Activated effector memory CD4-positive, alpha-beta T cell treated with Interleukin-2 at 50 U/mL for 16 hours (primary cell): ENCODE measurements at places on chromosomes 4 and X.

- no peak for DNase-seq
Observed at GRCh38 chrX:153055871-153056749, at the start of gene PNMA3. PNMA3 (plus strand) TSS chrX:153056470; CDS start chrX:153057056, 586 bp downstream.

DNA sequence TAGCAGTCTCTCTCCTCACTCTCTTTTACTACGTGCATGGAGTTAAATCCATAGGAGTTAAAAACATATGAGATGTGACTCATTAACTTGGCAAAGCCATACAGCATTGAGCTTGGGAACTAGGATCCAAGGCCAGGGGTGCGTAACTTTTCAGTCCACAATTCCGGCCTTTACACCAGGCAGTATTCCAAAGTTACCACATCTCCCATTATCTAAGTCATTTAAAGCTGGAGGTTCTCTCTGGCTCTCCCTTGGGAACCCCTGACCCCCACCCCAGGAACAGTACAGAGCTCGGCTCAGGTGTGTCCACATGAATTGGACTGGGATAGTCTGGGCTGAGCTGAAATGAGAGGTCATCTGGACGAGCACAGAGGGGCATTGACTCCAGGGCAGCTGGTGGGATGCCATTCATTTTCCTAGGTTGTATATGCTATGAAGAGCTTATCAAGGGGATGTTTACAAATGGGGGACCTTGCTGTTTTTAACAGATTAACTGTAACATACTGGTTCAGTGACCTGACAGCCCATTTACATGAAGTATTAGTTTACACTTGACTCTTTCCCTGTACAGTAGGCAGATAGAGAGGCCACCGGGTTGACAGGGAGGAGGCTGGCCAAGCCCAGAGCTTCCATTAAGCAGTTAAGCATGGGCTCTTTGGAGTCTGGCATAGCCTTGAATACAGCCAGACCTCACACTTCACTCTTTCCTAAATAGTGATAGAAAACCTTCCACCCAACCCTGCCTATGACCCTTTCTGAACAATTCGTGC, 128.8 kb downstream of the RAB28 start:
- DNase-seq, result no peak

GRCh38 chr4:20017777-20018115, 234.0 kb upstream of the SLIT2 start:
- no peak for DNase-seq

DNA sequence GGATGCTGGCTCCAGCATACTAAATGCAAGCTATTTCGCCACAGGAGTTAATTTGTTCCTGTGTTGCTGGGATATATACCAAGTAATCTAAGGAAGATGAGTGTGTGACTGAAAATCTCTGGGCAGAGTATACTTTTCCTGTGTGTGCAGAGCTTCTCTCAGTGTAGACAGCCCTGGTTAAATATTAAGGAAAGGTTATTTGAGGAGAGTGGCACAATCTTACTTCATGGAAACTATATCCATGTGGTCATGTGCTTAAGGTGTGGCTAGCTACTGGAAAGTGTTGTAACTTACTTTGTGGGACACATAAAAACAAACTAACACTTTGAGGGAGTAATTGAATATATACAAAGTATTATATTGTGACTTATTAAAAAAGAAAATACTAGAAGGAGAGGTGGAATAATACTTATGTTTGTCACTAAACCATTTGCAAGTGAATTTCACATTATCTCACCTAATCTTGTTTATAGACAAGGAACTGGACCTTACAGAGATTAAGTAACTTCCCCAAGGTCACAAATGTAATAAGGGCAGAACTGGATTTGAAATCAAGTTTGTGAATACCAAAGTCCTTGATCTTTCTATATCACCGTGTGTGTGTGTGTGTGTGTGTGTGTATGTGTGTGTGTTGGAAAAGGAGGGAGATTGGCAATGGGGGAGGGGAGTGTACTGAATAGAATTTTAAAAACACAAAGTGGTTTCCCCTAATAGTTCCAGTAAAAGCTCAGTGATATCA, 408.2 kb upstream of the NR3C2 start:
- DNase-seq, result no peak

DNA sequence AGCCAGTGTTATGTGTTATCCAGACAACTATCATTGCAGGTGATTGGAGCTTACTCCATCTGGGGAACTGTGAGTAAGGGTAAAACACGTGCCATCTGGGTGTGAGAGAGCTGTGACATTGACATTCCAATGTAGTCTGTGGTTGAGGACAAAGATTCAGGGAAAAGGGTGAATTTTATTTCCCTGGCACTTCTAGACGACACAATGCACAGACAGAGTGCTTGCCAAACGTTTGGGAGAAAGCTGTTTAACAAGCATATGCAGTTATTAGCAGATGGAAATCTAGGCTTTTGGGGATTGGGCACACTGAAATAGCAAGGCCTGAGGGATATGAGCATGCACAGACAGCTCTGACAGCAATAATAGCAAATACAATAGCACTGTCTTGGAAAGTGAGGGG, 21.3 kb upstream of the CTSO start:
- no peak for DNase-seq

- no peak for DNase-seq
Observed at GRCh38 chr4:15598644-15599043, 56.5 kb downstream of the FBXL5 start.

DNA sequence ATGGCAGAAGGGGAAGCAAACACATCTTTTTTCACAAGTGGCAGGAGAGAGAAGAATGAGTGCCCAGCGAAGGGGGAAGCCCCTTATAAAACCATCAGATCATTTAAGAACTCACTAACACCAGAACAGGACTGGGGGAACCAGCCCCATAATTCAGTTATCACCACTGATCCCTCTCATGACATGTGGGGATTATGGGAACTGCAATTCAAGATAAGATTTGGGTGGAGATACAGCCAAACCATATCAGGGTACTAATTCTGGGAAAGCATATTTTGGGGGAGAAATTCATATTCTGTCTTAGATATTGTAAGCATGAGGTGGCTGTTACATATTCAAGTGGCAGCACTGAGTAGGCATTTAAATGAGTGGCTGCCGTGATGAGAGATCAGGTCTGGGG, 87.8 kb downstream of the RAPGEF2 start:
- DNase-seq, result no peak

DNA sequence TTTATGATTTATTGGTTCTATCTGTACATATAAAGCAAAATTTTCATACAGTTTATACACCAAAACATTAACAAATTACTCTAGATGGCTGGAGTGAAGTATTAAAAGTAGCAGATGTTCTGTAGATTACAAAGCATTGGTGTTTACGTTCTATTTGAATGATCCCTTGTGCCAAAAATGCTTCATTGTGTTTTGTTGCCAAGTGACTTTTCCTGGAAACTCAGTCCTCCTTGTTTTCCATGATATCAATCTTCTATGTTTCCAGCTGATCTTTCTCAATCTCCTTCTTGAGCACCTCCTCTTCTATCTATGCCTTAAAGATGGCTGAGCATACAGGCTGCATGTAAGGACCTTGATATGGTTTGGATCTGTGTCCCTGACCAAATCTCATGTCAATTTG, 263.6 kb upstream of the CTSO start:
- no peak for DNase-seq

GRCh38 chr4:184104419-184105101, 113.1 kb downstream of the ENPP6 start:
- DNase-seq, result no peak

DNA sequence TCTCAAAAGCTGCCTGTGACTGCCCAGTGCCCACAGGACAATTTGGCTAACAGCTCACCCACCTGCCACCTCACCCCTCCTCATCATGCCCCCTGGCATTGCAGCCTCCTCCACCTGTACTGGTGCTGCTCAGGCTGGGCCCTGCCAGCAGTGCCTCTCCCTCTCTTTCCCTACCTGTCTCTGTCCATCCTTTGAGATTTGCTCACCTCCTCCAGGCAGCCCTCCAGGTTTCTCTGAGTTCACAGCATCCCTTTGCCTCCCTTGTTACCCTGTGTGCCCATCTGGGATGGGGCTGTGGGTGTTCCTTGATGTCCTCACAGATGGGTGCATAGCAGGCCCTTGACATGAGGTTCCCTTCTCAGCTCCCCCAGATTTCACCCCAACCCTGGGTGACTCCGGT, 224.9 kb downstream of the AFAP1 start:
- DNase-seq, result no peak

DNA sequence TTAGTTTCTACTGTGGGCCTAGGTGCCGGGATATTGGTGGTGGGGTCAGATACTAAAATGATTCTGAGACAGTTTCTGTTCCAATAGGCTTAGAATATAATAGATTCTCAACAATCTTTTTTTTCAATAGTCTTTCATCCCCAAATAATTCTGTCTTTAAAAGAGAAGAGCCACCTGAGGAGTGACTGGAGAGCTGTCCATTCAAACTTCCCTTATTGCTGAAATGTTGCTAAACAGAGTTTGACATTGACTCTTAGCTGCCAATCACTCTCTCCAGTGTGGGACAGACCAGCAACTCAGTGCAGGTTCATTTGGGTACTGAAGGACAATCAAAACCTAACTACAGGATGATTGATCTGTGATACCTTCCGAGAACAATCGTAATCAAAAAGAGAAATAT, 12.4 kb upstream of the ADH7 start:
- no peak for DNase-seq

GRCh38 chr4:108620933-108621905, 843 bp downstream of the RPL34 start:
- no peak for DNase-seq

- DNase-seq, result no peak
Observed at GRCh38 chrX:150759568-150760416, 66.6 kb downstream of the MTMR1 start.

DNA sequence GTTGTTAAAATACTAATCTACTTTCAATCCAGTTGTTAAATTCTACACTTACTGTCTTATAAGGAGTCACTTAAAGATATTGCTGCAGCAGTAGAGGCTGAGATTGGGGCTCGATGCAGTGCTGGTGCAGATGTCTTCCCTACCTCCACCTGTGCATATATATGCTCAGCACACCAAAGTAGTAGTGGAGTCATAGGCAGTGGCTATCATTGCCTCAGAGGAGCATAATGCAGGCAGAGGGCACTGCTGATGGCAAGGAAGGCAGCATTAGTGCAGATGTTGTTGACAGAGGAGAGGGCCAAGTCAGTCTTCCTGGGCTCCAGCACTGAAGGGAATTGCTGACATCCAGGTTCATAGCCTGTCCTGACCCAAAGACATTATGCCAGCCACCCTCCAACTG, 35.1 kb downstream of the INPP4B start:
- no peak for DNase-seq

GRCh38 chr4:143352720-143353119, 16.0 kb downstream of the GAB1 start:
- DNase-seq, result no peak

DNA sequence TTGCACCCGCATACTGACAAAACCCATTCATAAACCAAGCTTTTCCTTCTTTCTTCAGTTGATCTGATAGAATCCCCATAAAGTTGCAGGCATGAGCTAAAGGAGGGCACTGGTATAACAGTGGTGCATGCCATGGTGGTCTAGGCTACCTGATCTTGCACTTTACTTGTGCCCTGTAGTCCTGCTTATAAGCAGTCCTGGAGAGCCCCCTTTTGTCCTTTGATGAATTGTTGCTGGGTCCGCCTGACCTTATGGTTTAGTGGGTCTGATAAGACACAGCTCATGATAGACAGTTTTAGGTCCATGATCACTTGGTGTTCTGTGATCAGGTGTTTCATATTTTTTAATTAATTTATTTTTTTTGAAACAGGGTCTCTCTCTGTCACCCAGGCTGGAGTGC, 19.7 kb downstream of the CCDC160 start:
- DNase-seq, result no peak

- no peak for DNase-seq
Observed at GRCh38 chr4:106299977-106300376, 16.0 kb downstream of the TBCK start.

DNA sequence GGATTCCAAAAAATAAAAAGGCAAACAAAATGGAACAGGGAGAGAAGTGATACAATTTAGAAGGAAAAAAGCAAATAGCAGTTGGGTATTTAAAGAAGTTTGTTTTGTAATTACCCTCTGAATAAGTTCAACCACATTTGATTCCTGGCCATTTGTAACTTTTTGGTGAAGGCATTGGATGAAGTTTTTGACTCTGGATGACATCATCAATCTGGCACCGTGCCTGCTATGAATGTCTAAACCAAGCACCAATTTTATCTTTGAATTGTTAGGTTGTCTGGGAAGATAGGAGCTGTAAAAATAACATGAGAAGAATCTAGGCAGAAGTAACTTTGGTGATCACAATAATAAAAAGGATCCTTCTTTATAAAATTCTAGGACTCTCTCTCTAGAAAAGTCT, 29.5 kb downstream of the TMPRSS11A start:
- DNase-seq, result no peak

DNA sequence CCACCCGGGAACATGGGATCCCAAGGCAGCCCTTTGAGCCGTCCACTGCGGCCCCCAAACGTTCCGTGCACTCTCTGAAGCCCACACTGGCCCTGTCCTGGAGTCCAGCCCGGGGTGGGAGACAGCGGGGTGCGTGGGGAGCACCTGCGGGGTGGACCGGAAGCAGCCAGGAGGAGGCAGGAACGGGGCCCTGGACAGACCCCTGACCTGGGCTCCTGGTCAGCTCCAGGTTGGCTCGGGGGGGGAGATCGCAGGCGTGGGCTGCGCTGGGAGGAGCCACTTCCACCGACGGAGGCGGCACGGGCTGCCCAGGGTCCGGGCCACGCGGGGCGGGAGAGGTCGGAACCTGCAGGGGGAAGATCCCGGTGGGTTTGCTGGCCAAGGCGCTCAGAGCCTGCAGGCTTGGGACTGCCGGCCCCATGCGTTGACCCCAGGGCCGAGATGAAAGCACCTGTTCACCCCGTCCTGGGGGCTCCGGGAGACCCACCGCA, 5.7 kb upstream of the PLCXD1 start:
- no peak for DNase-seq

GRCh38 chr4:178917756-178918155, 1475.5 kb upstream of the AGA start:
- no peak for DNase-seq

GRCh38 chr4:163565226-163566135, 71.0 kb downstream of the TMA16 start:
- DNase-seq, result no peak
